ENCODE measurements at places on chromosomes 12 and 14.

GRCh38 chr12:51519755-51520154 is 71.3 kb upstream of the SCN8A start:
- no peak for DNase-seq

DNA sequence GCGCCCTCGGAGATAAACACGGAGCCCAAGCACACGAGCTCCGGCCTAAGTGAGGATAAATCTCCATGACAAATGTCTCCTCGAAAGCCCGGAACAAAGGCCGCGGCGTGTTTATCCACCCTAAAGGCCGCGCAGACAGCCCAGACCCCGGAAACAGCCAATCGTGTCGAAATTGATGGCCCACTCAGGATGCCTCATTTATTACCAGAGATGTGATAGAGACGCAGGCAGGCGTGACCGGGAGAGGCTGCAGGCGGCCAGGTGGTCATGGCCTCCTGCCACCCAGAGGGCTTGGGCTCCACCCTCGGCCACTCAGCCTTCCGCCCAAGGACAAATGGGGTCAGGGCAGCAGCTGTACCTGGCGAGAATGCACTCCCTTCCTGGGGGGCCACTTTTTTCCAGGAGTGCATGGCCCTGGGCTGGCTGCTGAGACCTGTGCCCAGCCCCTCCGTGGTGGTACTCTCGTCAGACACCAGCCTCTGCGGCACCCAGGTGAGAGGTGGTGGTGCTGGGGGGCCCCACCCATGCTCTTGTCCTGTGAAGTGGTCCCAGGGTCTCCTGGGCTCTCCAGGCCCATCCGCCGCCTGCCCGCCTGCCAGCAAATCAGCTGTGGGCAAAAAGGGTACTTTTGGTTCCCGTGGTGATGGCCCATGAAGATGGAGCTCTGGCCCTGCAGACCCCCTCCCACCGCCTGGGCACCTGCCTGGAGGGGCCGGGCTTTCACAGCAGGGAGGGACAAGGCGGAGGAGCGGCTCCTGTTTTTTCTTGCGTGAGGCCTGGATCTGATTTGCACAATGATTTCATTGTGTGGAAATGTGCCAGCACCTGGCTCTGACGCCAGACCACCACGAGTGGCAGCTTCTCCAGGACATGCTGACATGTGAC is 211.5 kb upstream of the C14orf180 start:
- DNase-seq, result peak; percentile 62

DNA sequence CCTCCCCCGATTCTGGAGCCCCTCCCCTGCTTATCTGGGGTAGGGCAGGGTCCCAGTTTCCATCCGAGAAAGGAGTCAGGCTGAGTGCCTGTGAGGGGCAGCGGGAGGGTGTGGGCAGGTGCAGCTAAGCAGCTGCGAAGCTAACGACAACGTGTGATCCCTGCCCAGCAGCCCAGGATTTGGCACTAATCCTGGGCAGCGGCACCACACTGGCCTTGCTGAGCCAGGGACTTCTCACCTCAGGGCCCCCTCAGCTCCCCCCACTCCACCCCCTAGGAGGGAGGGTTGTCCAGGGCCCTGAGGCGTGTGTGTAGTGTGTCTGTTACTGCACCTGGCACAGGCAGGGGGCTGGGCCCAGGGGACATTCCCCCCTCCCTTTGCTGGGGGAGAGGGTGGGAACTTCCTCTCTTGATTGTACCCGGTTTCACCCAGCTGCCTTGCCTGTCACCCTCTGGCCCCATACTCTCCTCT is 1.8 kb downstream of the SMIM41 start:
- no peak for DNase-seq

- DNase-seq, result no peak
These were observed 86.9 kb downstream of the NTF3 start for GRCh38 chr12:5518584-5519365.

DNA sequence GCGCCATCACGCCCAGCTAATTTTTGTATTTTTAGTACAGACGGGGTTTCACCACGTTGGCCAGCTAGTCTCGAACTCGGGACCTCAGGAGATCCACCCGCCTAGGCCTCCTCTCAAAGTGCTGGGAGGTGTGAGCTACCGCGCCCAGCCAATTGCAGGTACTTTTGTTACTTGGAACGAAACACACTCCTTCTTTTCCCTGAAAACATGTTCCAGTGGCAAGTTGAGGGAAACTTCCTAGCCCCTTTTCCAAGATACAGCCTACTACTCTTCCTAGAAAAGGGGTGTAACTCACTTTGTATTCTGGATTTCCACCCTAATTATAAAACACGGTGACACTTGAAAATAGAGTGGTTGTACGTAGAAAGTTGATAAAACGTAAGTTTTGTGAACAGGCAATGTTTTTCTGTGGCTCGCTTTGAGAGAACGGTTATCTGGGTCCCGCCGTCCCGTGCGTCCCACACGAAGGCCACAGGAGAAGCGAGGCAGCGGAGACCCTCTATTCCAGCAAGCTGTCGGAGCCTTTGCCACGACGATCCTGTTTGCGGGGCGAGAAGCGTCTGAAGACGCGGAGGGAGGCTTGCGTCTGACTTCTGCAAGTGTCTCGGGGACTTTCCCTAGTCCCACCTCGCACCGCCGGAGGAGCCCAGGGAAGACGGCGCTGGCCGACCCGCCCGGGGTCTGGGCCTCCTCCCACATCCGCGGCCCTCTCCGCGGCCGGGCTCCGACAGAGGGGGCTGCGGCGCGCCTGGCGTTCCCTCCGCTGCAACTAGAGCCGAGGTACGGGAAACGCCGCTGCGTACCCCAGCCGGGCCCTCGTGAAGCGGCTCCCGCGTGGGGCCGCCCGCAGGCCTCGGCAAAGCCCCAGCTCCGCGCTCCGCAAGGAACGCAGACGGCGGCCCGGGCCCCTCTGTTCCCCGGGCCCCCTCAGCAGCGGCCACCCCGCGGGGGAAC is 745 bp downstream of the CDCA4 start:
- DNase-seq, result no peak

DNA sequence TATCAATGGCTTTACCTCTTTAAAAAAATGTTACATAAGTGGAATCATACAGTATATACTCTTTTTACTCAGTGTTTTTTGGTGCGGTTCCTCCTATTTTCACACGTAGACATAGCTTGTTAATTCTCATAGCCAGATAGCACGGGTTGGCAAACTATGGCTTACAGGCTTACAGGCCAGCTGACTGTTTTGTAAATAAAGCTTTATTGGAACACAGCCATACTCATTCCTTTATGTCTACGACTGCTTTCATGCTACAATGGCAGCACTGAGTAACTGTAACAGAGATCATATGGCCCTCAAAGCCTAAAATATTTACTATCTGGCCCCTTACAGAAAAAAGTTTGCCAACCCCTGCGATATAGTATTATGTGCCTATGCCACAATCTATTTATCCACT is 5.8 kb upstream of the DAAM1 start:
- DNase-seq, result no peak

GRCh38 chr14:99524091-99524661 is 43.0 kb downstream of the CCNK start:
- DNase-seq, result peak; percentile 54

DNA sequence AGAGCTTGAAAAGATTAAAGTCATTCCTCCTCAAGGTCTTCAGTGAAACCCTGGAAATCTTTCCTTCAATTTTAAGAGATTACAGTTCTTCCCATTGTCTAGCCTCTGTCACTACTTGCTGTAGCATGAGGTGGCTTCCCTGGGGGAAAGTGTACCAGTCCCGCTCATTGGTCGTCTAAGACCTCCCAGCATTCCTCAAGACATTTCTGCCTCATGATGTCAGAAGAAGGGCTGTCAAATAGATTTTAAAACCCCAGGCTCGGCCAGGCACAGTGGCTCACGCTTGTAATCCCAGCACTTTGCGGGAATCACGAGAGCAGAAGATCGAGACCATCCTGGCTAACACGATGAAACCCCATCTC is 46.7 kb downstream of the SMUG1 start:
- DNase-seq, result no peak

DNA sequence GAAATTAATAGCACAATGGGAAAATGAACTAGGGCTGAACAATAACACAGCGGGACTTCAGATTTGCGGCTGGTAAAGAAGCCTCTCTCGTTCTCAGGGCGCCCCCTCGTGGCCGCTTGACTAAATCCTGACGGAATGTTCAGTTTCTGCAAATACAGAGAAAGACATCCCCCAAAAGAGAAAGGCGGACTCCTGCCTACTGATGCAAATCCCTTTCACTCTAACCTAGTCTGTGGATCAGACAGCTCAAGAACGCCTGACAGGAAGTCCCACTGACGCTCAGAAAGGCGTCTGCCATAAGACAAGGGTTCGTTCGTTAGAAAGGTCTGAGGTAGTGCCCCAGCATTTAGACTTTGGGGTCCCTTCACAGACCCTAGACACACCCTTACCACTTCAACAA is 2.5 kb downstream of the NUAK1 start:
- peak; percentile 77 for DNase-seq

- DNase-seq, result no peak
These were observed 37.8 kb upstream of the ATP2A2 start for GRCh38 chr12:110243227-110243626.

DNA sequence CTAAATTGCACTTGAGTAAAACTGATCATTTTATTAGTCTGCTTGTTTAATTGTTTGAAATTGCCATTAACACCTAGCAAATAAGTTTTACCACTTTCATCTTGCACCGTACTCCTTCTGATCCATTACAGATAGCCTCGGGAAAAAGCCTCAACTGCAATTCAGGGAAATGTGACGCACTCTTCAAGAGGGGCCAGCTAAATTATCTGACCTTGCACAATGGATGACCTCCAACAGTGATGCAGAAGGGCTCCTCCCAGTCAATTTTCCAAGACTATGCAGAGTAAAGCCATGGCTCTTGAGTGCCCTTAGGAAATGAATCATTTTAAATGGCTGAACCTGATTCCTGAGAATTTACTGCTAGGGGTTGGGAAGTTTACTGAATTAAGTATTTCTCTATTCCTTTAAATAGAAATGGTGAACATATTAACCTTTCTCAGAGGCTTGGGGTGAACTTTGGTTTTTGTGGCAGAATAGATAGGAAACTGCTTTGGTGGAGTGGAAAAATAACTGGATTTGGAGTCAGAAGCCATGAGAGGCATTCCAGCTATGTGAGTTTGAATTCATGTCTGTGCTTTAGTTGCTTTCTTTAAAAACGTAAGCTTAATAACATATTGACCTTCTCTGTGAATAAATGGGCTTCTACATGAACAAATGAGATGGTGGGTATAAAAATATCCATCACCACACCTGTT is 64.8 kb upstream of the OVCH1 start:
- DNase-seq, result no peak

GRCh38 chr14:30528119-30528518 is 30.8 kb upstream of the G2E3 start:
- DNase-seq, result no peak

DNA sequence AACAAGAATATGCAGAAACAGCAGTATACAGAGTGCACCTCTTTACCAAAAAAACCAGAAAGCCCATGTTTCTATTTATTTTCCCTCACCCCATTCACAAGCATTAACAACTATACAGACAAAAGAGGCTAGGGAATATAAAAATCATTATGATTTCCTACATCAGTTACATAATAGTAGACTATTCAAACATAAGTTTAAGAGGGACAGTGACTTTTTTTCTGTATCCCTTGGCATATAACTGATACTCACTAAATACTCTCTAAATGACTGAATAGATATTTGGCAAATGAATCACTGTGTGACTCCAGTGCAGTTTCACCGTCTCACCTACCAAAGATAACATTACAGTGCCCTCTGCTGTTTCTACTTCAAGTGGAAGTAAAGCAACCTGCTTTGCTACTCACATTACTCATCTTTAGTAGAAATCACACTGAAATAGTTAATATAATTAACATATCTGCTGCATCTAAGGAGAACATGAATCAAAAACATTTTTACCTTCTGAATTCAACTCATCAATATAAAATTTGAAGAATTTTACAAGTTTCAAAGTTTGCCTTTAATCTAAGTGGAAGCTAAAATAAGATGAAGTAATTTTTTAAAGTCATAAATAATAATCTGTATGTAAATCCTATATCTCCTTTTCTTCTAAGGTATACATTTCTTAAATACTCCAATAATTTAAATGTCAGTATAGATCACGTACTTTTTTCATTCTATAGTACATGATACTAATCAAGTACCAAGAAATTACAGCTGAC is 103.8 kb downstream of the OSBPL8 start:
- DNase-seq, result no peak

DNA sequence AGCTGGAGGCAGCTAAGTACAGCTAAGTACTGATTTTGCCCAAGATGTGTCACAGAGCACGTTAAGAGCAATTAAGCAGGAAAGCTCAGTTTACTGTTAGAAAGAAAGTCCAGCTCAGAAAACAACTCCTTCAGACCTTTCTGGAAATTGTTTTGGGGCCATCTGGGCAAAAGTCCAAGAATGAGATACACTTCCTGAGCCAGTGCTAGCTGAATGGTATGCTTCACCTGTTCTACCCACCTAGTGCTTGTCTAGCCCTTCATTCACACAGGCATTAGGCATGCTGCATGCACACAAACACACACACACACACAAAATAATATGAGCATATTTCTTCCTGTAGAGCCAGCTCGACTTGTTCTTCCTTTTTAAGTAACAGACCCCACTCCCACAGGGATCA is 6.6 kb upstream of the IKZF4 start:
- DNase-seq, result no peak

DNA sequence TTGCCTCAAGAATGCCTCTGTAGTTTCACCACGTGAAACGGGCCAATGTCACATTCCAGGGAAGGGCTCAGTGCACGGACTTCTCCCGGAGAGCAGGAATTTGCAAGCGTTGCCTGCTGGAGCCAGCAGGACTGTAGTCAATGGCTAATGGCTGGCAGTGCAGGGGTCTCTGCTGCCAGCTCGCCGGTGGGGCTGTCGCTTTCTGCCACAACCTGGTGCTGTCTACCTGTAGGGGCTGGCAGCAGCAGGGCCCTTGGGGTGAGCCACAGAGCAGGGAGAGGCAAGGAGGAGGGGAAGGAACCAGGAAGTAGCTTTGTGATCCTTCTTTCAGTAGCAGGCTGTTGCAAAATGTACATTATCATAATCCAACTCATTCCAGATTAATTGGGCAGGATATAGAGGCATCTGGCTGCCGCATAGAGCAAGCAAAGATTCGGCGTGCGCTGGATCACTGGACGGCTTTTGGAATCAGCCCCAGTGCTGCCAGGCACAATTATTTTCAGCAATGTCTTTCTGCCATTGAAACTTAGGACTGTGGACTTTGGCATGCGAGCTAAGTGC is 114.1 kb downstream of the PAPOLA start:
- no peak for DNase-seq

GRCh38 chr12:105261010-105261409 is 25.0 kb upstream of the APPL2 start:
- DNase-seq, result no peak

DNA sequence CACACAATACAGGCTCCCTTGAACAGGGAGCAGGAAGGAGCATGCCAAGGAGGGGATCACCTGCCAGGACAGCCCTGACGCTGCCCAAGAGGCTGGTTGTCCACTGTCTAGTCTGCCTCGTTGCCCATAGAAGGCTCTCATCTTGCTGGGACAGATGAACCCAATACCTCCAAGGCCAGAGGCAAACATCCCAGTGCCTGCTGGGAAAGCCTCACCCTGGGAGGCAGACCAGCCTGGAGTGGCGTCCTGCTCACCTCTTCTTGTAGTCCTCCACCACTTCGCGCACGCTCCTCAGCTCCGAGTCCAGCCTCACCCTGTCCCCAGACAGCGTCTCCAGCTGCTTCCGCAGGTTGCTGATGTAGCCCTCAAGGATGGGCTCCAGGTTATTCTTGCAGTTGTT is 2.4 kb downstream of the KRT73 start:
- DNase-seq, result no peak

Data from RWPE2 (cell line).